Left ventricle myocardium inferior (tissue), 1 donor: ENCODE measurements at places on chromosomes 16 and 17. TPM values are rescaled to one million over a fixed set of nuclear protein-coding genes. Genes with fewer than 3 reads are reported as not detected.
A peak's percentile ranks its signal among the peaks of the same experiment; 100 is the strongest.

Gene ZSCAN10
- total RNA-seq, result not detected

Gene ATP2C2
- not detected for total RNA-seq

Gene SLC12A3
- not detected for total RNA-seq

Gene ZP2
- not detected for total RNA-seq

DNA sequence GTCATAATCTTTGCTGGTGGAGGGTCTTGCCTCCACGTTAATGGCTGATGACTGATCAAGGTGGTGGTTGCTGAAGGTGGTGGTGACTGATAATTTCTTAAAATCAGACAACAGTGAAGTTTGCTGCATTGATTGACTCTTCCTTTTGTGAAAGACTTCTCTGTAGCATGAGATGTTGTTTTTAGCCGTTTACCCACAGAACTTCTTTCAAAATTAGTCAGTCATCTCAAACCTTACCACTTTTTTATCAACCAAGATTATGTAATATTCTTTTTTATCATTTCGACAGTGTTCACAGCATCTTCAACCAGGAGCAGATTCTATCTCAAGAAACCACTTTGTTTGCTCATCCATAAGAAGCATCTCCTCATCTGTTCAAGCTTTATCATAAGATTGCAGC, 5.9 kb downstream of the UQCRC2 start:
- H3K27me3 ChIP-seq, result no peaks in the 10 kb centered on the region
- no peak overlapping the region for H3K4me3 ChIP-seq
- H3K27ac ChIP-seq, result no peak overlapping the region

DNA sequence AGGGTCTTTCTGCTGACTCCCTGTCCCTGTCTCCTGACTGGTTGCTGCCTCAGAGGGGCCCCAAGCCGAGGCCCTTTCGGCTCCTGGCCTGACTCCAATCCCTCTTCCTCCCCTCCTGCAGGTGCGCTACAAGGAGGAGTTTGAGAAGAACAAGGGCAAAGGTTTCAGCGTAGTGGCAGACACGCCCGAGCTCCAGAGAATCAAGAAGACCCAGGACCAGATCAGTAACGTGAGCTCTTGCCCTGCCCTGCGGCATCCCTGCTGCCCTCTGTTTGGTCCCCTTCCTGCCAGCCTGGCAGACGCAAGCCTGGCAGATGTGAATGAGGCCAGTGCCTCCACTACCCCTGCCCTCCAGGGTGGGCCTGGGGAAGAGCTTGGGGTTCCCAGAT, 27.1 kb upstream of the LASP1NB start:
- H3K4me3 ChIP-seq, result peak overlapping the region; percentile 19
- H3K36me3 ChIP-seq, result peaks cover 15% of the 10 kb centered on the region
- no peaks in the 10 kb centered on the region for H3K27me3 ChIP-seq
- H3K27ac ChIP-seq, result peak overlapping the region; percentile 86
- H3K4me1 ChIP-seq, result peaks cover 98% of the 10 kb centered on the region

GRCh38 chr17:47180337-47180736, 8.8 kb downstream of the CDC27 start:
- no peak overlapping the region for H3K4me3 ChIP-seq
- DNase-seq, result no peak
- peaks cover 96% of the 10 kb centered on the region for H3K4me1 ChIP-seq
- H3K36me3 ChIP-seq, result peaks cover 29% of the 10 kb centered on the region
- H3K27me3 ChIP-seq, result no peaks in the 10 kb centered on the region
- H3K27ac ChIP-seq, result no peak overlapping the region

DNA sequence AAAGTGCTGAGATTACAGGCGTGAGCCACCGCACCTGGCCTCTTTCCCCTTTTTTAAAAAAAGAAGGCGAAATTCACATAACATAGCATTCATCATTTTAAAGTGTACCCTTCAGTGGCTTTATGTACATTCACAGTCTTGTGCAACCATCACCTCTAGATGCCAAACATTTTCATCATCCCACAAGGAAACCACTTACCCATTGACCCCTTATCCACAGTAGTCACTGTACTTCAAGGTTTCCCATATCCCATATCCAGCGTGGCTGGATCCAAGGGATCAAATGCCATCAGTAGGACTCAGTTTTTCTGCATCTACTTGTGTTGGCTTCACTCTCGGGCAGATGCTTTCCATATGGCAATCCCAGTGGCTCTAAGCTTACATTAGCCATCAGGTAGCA, 50.3 kb downstream of the BMERB1 start:
- no peak overlapping the region for H3K4me3 ChIP-seq
- no peak overlapping the region for H3K27ac ChIP-seq
- peaks cover 18% of the 10 kb centered on the region for H3K4me1 ChIP-seq
- no peak for DNase-seq
- H3K36me3 ChIP-seq, result no peaks in the 10 kb centered on the region

- H3K27me3 ChIP-seq, result no peaks in the 10 kb centered on the region
- H3K36me3 ChIP-seq, result no peaks in the 10 kb centered on the region
- no peak overlapping the region for H3K27ac ChIP-seq
- peaks cover 14% of the 10 kb centered on the region for H3K4me1 ChIP-seq
- H3K4me3 ChIP-seq, result no peak overlapping the region
- DNase-seq, result no peak
These were observed 58.1 kb downstream of the IQCK start for GRCh38 chr16:19776147-19776546.

GRCh38 chr16:69741519-69741918, 13.2 kb downstream of the NOB1 start:
- H3K27ac ChIP-seq, result peak overlapping the region; percentile 70
- H3K4me3 ChIP-seq, result no peak overlapping the region
- DNase-seq, result no peak
- H3K4me1 ChIP-seq, result peaks cover 27% of the 10 kb centered on the region
- H3K27me3 ChIP-seq, result no peaks in the 10 kb centered on the region
- H3K36me3 ChIP-seq, result peaks cover 65% of the 10 kb centered on the region

- no peaks in the 10 kb centered on the region for H3K27me3 ChIP-seq
- H3K4me1 ChIP-seq, result no peaks in the 10 kb centered on the region
- no peak for DNase-seq
- no peak overlapping the region for H3K27ac ChIP-seq
These were observed 18.2 kb upstream of the ABCA10 start for GRCh38 chr17:69246726-69247375.

DNA sequence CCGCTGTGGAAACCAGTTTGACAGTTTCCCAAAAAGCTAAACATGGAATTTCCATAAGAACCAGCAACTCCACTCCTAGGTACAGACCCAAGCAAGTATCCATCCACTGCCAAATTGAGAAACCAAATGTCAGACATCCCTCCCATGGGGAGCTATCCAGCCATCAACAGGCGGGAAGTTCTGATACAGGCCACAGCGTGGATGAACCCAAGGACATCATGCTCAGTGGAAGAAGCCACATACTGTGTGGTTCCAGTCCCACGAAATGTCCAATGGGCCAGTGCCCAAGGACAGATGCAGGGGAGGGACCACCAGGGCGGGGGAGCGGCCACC, 12.6 kb upstream of the BAIAP2 start:
- no peak overlapping the region for H3K27ac ChIP-seq
- no peak overlapping the region for H3K4me3 ChIP-seq
- no peaks in the 10 kb centered on the region for H3K36me3 ChIP-seq
- peaks cover 51% of the 10 kb centered on the region for H3K4me1 ChIP-seq
- H3K27me3 ChIP-seq, result peaks cover 20% of the 10 kb centered on the region

DNA sequence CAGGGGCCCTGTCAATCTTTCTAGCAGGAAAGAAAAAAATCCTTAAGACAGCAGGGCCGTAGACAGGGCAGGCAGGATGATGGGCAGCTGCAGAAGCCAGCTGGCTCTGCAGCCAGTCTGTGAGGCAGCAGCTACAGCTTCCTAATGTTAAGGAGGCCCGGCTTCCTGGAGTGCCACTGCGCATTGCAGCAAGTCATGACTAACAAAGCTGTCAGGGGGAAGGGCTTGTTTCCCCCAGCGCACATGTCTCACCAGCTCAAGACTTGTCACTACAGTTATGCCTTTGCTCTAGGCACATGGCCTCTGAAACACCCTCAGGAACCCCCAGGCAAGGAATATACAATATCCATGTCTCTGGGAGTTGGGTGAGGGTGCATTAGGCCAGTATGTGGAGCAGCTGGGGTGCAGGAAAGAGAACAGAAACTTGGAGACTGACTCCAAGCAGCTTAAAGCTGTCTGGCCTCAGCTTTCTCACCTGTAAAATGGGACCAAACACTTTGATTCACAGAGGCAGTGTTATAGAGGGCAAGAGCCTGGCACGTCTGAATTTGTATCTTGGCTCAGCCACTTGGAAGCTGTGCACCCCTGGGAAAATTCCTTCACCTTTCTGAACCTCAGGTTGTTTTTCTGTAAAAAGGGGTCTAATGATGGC, 220.0 kb downstream of the HAPSTR1 start:
- DNase-seq, result no peak
- H3K4me1 ChIP-seq, result peaks cover 25% of the 10 kb centered on the region
- H3K27ac ChIP-seq, result no peak overlapping the region
- no peaks in the 10 kb centered on the region for H3K27me3 ChIP-seq
- no peaks in the 10 kb centered on the region for H3K36me3 ChIP-seq

DNA sequence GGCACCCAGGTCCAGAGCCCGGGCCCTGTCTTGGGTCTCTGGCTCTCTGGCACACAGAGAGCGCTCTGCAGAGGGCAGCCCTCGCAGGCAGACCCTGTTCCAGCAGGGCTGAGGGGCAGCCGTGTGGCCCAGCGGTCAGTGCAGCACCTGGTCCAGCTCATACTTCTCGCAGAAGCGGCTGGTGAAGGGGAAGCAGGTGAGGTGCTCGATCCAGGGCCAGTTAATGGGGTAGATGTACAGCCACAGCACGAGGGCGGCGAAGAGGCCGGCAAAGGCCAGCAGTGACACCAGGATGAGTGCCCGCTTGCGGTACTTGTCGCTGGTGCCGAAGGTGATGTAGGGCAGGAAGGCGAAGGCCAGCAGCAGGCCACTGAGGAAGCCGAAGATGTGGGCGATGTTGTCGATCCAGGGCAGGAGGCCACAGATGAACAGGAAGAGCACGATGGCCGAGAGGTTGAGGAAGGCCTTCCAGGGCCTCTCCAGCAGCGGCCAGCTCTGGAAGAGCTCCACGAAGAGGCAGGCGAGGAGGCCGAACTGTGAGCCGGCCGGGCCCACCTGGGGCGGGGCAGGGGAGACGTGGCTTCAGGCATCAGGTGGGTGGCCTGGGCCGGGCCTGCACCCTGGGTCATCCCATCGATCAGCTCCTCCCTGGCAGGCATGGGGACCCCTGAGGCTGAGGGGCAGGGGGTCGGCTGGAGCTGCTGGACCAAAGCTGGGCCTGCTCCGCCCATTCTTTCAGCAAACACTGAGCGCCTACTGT, 4.3 kb downstream of the AANAT start:
- no peak for DNase-seq
- no peaks in the 10 kb centered on the region for H3K27me3 ChIP-seq
- peaks cover 39% of the 10 kb centered on the region for H3K36me3 ChIP-seq
- no peak overlapping the region for H3K4me3 ChIP-seq

DNA sequence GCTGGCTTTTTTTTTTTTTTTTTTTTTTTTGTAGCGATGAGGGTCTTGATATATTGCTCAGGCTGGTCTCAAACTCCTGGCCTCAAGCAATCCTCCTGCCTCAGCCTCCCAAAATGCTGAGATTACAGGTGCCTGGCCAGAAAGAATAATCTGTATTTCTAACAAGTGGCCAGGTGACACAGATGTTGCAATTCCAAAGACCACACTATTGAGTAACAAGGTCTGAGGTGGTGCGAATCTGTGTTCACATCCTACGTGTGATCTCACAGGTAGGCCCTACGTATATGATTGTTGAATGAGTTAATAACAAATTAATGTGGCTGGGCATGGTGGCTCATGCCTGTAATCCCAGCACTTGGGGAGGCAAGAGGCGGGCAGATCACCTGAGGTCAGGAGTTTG, 33.3 kb downstream of the OTOA start:
- DNase-seq, result no peak
- no peaks in the 10 kb centered on the region for H3K4me1 ChIP-seq
- peaks cover 14% of the 10 kb centered on the region for H3K27me3 ChIP-seq
- no peak overlapping the region for H3K27ac ChIP-seq
- H3K4me3 ChIP-seq, result no peak overlapping the region

GRCh38 chr17:45339646-45340605, 23.1 kb upstream of the MAP3K14 start:
- H3K27ac ChIP-seq, result peak overlapping the region; percentile 83
- H3K4me1 ChIP-seq, result peaks cover 39% of the 10 kb centered on the region
- no peak overlapping the region for H3K4me3 ChIP-seq
- no peak for DNase-seq
- no peaks in the 10 kb centered on the region for H3K27me3 ChIP-seq

- no peak overlapping the region for H3K4me3 ChIP-seq
- H3K36me3 ChIP-seq, result no peaks in the 10 kb centered on the region
- peaks cover 97% of the 10 kb centered on the region for H3K27me3 ChIP-seq
These were observed 48.9 kb downstream of the MRM1 start for GRCh38 chr17:36650096-36650775.

DNA sequence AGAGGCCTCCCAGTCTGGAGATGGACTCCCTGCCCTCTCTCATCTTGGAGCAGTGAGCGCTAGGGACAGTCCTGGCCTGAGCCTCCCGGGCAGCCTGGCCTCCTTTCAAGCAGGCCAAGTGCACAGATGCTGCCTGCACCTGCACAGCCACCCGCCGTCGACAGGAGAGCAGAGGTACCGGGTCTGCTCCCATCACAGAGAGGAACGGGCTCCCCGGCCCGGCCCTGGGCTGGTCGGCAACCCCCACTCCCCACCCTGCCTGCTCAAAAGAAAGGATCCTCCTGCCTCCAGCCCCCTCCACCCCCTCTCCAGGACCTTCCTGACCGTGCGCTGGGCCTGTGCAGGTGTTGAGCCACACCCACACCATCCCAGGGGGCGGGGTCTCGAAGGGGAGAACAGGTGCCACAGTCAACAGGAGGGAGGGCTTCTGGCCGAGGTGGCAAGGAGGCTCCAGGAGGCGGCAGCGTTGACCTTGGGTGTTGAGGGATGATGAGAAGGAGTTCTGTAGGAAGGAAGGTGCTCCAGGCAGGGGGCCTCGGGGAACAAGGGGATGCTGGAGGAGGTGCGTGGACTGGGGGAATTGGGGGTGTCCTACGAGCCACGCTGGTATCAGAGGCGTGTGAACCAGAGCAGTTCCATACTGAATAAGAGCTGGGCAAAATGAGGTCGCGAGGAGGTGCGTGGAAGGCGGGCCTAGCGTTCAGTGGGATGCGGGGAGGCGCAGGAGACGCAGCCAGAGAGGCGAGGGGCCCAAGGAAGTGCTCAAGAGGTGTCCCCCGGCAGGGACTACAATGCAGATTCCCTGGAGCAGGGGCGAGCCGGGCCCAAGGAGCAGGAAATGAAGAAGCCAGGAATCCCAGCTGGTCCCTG, 967 bp upstream of the CDH15 start:
- H3K27ac ChIP-seq, result no peak overlapping the region
- no peak for DNase-seq
- peaks cover 24% of the 10 kb centered on the region for H3K4me1 ChIP-seq
- peaks cover 82% of the 10 kb centered on the region for H3K27me3 ChIP-seq
- peak overlapping the region; percentile 59 for H3K4me3 ChIP-seq
- H3K36me3 ChIP-seq, result no peaks in the 10 kb centered on the region
